ENCODE measurements at places on chromosomes 2 and 18.

GRCh38 chr2:11750917-11751316, 4.5 kb downstream of the LPIN1 start:
- DNase-seq = no peak

- no peak for DNase-seq
Observed at GRCh38 chr2:133495226-133495625, 73.0 kb downstream of the NCKAP5 start.

DNA sequence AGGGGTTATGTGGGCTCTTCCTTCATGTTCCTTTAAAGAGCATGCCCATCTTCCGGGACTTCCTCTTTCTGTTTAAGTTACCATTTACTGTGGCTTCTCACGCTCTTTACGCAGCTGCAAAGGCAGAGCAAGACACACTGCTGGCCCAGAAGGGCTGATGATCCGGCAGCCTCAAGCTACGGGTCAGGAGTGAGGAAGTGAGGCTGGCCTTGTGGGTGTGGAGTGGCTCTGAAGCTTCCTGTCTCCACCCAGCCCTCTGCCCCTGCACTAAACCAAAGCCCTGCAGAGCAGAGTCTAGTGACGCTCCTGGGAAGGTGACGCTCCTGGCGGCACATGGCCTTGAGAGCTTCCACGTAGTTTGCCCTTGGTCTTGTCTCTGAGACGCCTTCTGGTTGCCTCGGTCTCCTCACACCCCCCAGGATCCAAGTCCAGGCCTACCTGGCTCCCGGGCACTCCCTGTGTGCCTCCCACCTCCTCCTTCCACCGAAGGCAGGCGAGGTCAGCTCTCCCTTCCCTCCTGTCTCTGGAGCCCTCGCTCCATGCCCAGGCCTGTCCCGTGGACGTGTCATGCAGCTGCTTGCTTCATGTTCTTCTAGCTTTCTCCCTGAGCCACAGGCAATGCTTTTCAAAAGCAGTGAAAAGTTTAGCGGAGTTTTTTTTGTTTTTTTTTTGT, 50.3 kb downstream of the ARL4C start:
- no peak for DNase-seq

DNA sequence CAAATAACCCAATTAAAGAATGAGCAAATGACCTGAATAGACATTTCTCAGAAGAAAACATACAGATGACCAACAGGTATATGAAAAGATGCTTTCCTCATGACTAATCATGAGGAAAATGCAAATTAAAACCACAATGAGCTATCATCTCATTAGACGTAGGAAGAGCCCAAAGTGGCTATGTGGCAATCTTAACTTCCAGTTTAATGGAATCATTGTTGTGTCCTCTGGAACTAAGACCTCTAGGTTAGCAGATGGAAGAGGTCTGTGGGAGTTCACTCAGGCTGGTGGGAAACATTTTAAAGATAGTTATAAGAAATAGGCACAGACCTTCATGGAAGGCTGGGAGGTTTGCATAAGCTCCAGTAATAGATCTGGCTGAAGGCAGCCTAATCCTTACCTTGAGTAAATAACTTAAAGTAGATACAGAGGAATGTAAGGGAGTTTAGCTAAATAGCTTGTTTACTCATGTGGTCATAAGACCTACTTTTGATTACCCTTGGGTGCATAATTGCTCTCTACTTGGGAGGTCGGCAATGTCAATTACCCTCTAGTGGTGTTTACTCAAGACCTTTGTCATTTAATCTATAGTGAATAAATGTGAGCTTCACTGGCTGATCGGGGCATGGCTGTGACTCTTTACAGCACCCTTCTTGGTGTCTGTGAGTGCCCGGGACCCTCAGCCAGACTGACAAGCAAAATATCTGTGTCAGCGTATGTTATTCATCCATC, 119.0 kb downstream of the GULP1 start:
- no peak for DNase-seq

- DNase-seq = no peak
Observed at GRCh38 chr2:191854382-191855372, 7.8 kb upstream of the CAVIN2 start.

DNA sequence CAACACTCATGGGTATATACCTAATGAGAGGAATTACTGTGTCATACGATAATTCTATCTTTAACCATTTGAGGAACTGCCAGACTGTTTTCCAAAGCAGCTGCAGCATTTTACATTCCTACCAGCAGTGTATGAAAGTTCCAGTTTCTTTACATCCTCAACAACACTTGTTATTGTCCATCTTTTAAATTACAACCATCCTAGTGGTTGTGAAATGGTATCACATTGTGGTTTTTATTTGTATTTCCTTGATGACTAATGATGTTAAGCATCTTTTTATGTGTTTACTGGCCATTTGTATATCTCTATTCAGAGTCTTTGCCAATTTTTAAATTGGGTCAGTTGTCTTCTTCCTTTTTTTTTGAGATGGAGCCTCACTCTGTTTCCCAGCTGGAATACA, 4.0 kb upstream of the CKAP2L start:
- DNase-seq = no peak

Measured in GOT3 (cell line).